ENCODE measurements at places on chromosomes 13 and 19. TPM values are rescaled to one million over a fixed set of nuclear protein-coding genes. Genes with fewer than 3 reads are reported as not detected.
A peak's percentile ranks its signal among the peaks of the same experiment; 100 is the strongest.

- no peak overlapping the region for H3K27ac ChIP-seq
- peaks cover 2% of the 10 kb centered on the region for H3K27me3 ChIP-seq
Observed at GRCh38 chr19:32876236-32876918, 6.8 kb upstream of the SLC7A9 start.

DNA sequence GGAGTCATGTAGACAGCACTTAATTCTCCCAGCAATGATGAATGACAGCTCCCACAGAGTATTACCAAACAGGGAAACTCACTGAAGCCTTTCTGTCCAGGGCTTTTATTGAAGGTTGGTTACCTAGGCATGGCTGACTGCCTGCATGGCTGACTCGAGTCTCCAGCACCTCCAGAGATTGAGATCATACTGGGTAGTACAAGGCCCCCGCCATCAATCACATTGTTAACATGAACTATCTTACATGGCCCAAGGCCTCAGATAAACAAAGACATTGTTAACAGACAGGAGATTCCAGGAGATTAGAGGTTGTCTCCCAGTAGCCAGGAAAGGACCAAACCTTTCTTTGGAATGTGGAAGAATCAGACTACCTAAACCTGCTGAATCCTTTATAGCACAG lies 128.3 kb upstream of the LSM14A start:
- H3K36me3 ChIP-seq = no peaks in the 10 kb centered on the region
- H3K4me1 ChIP-seq = no peaks in the 10 kb centered on the region
- H3K27ac ChIP-seq = no peak overlapping the region
- no peak for DNase-seq
- no peak overlapping the region for H3K4me3 ChIP-seq

DNA sequence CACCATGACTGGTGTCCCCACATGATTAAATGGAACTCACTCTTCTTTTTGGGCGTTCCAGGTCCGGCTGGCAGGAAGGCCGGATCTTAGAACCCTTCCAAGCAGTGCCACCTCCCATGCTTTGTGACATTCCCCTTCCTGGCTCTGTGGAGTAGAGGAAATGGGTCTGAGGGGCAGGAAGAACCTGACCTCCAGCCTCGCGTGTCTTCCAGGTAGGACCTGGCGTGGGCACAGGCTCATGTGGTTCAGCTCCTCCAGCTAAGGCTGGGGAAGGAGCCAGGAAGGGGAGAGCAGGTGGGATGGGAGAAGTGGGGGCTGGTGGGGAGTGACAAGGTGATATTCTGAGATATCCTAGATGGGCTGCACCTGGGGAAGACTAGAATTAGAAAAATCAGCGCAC lies 2.1 kb downstream of the TMEM255B start:
- no peak overlapping the region for H3K4me3 ChIP-seq
- DNase-seq = no peak
- no peak overlapping the region for H3K27ac ChIP-seq

- DNase-seq = peak; percentile 18
- no peaks in the 10 kb centered on the region for H3K27me3 ChIP-seq
- H3K36me3 ChIP-seq = no peaks in the 10 kb centered on the region
- H3K4me1 ChIP-seq = no peaks in the 10 kb centered on the region
- no peak overlapping the region for H3K4me3 ChIP-seq
- H3K27ac ChIP-seq = no peak overlapping the region
Observed at GRCh38 chr13:66835040-66835628, 395.0 kb downstream of the PCDH9 start.

DNA sequence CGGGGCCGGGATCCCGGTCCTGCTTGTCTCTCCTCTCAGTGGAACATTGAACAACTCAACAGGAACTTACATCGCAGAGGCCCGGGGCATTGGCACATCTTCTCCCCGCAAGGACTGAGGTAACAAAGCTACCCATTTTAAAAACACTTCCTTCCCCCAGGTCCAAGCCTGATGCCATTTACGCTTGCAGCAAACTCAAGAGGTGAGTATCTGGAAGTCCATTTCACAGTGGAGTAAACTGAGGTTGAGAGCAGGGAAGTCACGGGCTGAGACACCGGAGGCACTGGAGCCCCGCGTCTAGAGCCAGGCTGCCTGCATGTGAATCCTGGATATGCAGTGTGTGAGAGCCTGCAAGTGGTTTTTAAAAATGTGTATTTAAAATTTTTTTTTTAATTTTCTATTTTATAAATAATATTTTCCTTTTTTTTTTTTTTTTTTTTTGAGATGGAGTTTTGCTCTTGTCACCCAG lies 492 bp upstream of the PGLYRP1 start:
- no peak overlapping the region for H3K4me3 ChIP-seq
- no peaks in the 10 kb centered on the region for H3K4me1 ChIP-seq
- DNase-seq = no peak
- no peaks in the 10 kb centered on the region for H3K36me3 ChIP-seq
- H3K27ac ChIP-seq = no peak overlapping the region

GRCh38 chr13:29594303-29594709 lies 1.2 kb downstream of the SLC7A1 start:
- no peaks in the 10 kb centered on the region for H3K27me3 ChIP-seq
- peaks cover 14% of the 10 kb centered on the region for H3K4me1 ChIP-seq
- H3K36me3 ChIP-seq = no peaks in the 10 kb centered on the region
- peak; percentile 60 for DNase-seq
- H3K4me3 ChIP-seq = peak overlapping the region; percentile 83

- no peaks in the 10 kb centered on the region for H3K4me1 ChIP-seq
- no peak overlapping the region for H3K4me3 ChIP-seq
- no peak overlapping the region for H3K27ac ChIP-seq
- no peaks in the 10 kb centered on the region for H3K36me3 ChIP-seq
- peaks cover 3% of the 10 kb centered on the region for H3K27me3 ChIP-seq
- no peak for DNase-seq
Observed at GRCh38 chr19:33921165-33921564, 124.5 kb downstream of the KCTD15 start.

DNA sequence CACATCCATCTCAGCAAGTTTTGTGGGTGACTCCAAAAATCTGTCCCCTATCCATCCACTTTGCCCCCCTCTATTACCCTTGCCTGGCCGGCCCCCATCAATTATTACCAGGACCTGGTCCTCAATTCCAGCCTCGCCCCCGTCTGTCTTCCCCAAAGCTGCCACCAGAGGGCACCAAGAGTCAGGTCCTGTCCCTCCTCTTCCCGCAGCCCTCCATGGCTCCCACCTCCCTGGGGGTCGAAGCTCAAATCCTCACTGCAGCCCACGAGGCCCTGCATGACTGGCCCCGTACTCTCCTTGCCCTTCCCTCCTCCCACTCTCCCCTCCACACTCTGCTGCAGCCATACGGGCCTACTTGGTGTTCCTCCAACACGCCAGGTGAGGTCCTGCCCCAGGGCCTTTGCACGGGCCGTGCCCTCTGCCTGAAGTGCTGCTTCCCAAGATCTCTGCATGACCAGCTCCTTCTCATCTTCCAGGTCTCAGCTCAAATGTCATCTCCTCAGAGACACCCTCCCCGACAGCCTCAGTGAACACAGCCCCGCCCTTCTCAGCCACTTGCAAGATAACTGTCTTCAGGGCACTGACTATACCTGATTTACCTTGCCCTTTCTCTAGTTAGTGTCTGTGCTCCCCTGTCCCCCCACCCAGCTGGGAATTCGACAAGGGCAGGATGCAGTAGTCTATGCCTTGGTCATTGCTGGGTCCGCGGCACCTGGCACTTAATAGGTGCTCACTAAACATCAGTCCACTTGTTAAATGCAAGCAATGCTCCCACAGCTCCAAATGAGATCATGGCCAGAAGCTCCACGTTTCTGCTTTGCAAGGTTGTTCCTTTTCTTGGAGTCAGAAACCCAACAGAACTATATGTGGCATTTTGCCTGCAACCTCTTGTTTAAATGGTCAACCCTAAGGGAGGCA lies 16.8 kb upstream of the SEMA6B start:
- peak; percentile 68 for DNase-seq
- H3K4me1 ChIP-seq = peaks cover 8% of the 10 kb centered on the region
- H3K36me3 ChIP-seq = no peaks in the 10 kb centered on the region

- H3K36me3 ChIP-seq = no peaks in the 10 kb centered on the region
- H3K4me3 ChIP-seq = no peak overlapping the region
- H3K4me1 ChIP-seq = no peaks in the 10 kb centered on the region
- no peak overlapping the region for H3K27ac ChIP-seq
- no peak for DNase-seq
Observed at GRCh38 chr13:72204291-72204690, 337.3 kb upstream of the DACH1 start.

DNA sequence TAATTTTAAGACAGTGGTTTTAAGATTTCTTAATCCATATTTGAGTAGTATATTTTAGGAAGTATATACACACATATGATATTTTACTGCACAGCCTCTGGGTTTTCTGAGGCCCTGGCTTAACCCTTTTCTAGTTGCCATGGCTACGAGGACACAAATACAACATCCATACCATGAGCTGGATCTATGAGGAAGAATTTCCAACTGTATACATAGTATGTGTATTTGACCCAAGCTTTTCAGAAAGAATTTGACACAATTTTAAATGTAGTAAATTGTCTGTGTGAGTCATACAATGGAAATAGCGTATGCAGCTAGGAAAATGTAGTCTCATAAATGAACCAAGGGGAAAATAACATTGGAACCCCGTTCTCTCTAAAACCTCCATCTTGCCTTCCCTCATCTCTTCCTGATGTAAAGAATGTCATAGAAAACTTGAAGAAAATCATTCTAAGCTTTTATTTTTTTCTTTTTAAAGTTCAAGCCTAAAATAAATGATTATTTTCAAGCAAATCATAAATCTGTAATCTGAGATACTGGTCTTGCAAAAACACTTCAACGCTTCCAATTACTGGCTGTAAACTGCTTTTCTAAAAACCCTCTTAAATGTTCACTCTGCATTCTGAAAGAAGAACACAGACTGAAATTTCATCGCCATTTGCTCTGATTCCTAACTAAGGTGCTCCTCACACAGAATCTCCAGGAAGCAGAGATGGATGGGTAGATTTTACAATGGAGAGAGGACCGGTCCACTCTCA lies 172.4 kb downstream of the LACC1 start:
- no peak for DNase-seq
- peak overlapping the region; percentile 23 for H3K27ac ChIP-seq
- no peaks in the 10 kb centered on the region for H3K27me3 ChIP-seq
- no peak overlapping the region for H3K4me3 ChIP-seq

GRCh38 chr13:46041419-46041839 lies 11.1 kb downstream of the ZC3H13 start:
- no peak for DNase-seq
- no peak overlapping the region for H3K27ac ChIP-seq
- H3K27me3 ChIP-seq = no peaks in the 10 kb centered on the region
- no peak overlapping the region for H3K4me3 ChIP-seq
- peaks cover 22% of the 10 kb centered on the region for H3K36me3 ChIP-seq
- no peaks in the 10 kb centered on the region for H3K4me1 ChIP-seq

DNA sequence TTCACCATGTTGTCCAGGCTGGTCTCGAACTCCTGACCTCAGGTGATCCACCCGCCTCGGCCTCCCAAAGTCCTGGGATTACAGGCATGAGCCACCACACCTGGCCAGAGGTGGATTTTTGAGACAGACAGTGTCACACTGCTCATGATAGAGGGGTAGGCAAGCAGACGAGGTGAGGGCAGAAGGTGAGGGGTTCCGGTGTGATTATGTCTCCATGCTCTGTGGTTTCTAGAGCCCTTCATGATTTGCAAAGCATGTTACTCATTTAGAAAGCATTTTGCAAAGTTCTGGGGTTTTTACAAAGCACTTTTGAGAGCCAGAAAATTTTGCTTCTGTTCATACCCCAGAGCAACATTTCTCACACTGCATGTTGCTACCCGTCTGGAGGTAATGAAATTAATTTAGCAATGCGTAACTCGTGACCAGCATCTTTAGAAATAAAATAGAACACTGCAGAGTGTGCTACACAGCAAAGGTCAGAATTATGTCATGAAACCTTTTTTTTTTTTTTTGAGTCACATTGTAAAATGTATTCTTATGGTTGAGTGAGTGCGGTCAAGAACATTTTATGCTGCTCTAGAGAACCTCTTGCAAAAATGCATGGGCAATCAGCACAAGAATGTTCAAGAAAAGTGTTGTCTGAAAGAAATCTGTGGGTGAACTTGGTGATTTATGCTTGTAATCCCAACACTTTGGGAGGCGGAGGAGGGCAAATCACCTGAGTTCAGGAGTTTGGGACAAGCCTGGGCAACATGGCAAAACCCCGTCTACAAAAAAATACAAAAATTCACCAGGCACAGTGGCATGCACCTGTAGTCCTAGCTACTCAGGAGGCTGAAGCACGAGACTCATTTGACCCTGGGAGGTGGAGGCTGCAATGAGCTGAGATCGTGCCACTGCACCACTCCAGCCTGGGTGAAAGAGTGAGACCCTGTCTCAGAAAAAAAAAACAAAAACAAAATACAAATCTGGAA lies 58.0 kb downstream of the MAP4K1 start:
- DNase-seq = no peak
- no peak overlapping the region for H3K27ac ChIP-seq
- peaks cover 15% of the 10 kb centered on the region for H3K27me3 ChIP-seq
- H3K4me3 ChIP-seq = no peak overlapping the region
- no peaks in the 10 kb centered on the region for H3K36me3 ChIP-seq

DNA sequence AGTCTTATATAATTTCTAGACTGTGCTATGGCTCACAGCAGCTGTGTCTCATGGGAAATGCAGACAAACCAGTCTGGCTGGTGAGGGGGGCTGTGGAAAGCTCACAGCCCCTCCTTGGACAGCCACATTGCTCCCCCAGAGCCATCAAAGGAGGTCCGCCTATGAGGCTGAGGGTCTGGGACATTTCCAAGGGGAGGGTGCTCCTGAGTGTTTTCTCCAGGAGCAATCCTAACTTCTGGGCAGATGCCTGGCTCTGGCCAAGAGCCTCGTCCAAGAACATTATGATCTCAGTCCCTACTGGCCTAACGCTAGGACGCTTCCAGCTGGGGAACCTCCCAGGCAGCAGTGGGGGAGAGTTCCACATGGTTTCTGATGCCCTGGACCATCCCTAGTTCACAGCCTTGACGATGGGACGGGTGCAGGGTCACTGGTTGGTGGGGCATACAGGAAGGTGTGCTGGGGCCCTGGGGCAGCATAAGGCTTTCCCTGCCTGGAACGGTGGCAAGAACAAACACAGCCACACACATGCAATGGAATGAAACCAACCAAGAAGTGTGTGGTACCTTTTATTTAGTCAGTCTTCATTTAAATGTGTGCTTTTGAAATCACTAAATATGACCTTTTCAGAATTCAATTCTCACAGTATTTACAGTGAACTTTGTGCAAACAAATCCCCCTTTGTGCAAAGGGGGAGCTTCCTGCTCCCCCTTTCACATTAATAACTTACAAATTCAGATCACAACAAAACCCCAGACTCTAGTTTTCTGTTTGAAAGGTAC lies 60.6 kb downstream of the CDADC1 start:
- DNase-seq = peak; percentile 69
- peaks cover 7% of the 10 kb centered on the region for H3K4me1 ChIP-seq
- no peaks in the 10 kb centered on the region for H3K36me3 ChIP-seq
- H3K27ac ChIP-seq = peak overlapping the region; percentile 79

PRR36 gene
- not detected for total RNA-seq

PRTN3 gene
- not detected for total RNA-seq

ATCAY gene
- total RNA-seq = 0.32 TPM

Data from transverse colon (tissue), 4 donors.